Iris pigment epithelial cell (primary cell): ENCODE measurements at places on chromosomes 12 and 14.
A peak's percentile ranks its signal among the peaks of the same experiment; 100 is the strongest.

- peak; percentile 3 for DNase-seq
These were observed 381.5 kb upstream of the STXBP6 start for GRCh38 chr14:25431211-25432076.

DNA sequence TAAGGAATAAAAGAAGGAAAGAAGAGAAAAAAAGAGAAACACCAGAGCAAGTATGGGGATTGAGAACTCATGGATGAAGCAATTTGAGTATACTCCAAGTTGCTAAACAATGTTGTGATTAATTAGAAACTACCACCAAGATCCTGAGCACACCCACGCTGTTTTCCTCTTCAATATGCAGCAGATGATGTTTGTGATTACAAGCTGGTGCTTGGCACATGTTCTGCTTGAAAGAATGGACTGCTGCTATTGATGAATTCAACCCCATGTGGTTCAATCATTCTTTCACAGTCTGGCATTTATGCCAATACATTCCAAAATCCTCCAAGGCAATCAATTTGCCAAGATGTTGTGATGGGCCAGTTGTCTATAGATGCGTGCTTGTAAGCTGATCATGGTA is 146.8 kb downstream of the SLC2A13 start:
- DNase-seq, result no peak

DNA sequence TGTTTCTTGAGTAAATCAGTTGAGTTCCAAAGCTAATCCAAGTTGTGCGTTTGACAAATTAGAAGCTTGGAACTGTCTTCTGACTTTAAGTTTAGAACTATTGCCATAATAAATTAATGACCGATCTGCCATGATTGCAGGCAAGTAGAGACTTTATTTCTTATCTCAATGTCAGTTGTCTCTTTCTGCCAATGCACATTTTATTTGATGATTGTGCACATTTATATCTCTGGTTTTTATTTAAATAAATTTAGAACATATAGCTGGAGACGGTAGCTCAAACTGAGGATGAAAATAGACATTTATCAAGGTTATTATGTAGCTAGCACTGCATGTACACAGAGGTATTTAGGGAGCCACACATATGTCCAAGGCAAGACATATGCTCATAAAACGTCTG is 34.1 kb downstream of the SLCO1B1 start:
- DNase-seq, result no peak

DNA sequence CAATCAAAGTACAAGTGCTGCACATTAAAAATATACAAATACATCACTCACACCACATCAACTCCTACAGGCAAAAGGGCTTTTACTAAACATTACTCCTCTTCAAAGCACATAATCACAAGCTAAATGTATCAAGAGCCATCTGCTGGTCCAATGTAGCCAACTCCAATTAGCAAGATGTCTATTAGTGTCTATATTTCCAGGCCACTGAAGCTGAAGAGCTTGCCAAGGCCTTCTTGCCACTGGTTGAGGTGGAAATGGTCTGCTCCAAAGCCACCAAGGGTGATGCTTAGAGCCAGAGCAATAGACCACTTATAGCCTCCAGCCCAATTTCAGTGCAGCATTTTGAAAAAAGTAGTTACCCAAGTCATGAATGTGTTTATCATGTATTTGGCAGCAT is 54.4 kb downstream of the RASSF9 start:
- no peak for DNase-seq

GRCh38 chr12:116408489-116409250 is 131.2 kb upstream of the MED13L start:
- no peak for DNase-seq

- DNase-seq, result peak; percentile 27
These were observed 21.5 kb downstream of the GNPNAT1 start for GRCh38 chr14:52769887-52770286.

DNA sequence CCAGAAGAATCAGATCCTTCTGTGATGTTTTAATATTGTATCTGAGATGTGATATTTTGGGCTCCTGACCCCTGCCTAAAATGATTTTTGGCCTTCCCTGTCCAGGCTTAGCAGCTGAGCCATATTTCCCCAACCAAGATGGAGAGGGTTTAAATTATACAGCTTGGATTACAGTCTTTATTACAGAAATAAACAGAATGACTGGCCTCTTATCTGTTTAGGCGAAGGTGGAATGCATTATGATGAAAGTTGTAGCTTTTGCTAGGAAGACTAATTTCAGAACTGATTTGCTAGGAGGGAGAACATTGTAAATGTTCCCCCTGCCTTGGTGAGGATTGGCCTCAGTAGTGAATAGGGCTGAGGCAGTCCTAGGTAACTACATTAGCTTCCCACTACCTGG is 23.3 kb downstream of the BMAL2 start:
- peak; percentile 36 for DNase-seq

DNA sequence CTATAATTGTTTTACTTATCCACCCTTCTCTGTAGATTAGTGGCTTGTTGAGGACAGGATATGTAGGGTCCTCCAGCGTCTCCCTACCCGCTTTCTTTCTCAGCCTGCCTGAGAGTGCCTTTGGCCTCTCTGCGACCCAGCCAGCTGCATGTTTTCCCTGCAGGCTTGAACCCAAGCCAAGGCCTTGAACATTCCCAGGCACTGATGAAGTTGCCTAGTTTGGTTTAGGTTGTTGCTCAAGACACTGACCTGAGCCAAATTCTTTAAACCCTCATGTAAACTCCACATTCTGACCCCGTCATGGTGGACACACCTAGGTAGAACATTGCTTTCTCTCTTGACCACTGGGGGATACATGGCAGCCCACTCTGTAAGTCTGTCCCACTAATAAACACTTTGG is 33.4 kb upstream of the TXNRD1 start:
- DNase-seq, result peak; percentile 99

- no peak for DNase-seq
These were observed 250.0 kb downstream of the GLT1D1 start for GRCh38 chr12:129103231-129103630.

- no peak for DNase-seq
These were observed 484.0 kb downstream of the ETNK1 start for GRCh38 chr12:23108957-23109356.

DNA sequence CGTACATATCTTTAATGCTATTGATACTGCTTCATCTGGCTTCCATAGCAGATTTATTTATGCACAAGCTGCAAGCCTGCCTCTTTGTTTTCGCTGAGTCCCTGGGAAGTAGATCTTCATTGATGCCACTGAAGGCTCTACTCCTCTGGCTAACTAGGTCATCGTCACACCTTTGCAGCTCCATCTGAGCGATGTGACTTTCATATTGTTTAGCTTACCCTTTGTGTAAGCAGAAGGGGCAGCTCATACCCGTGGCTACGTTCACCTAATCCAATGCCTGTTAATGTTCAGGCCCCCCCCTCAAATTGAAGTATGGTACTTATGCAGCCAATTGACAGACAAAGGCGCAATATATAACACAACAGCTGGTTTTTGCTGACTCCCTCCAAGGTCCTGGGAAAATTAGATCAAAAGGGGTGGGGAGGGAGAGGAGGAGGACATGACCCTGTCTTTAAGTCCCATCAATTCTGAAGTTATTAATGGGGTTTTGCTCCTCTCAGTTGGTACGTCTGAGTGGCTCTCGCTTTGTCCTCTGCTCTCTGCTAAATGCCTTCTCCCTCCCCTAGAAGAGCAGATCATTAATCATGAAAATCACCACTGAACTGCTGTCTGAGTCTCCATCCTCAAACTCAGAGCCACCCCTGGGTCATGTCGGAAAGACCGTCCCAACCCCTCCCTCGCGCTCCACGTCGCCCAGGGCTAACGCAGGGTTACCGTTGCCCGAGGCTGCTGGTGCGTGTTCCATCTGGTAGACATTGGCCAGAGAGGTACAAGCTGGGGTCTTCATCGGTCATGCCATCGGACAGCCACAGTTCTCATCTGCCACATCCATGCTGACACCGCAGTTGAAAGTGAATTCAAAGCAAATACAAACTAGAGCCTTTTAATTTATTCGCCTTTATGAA is 128.8 kb downstream of the ADGRD1 start:
- no peak for DNase-seq

DNA sequence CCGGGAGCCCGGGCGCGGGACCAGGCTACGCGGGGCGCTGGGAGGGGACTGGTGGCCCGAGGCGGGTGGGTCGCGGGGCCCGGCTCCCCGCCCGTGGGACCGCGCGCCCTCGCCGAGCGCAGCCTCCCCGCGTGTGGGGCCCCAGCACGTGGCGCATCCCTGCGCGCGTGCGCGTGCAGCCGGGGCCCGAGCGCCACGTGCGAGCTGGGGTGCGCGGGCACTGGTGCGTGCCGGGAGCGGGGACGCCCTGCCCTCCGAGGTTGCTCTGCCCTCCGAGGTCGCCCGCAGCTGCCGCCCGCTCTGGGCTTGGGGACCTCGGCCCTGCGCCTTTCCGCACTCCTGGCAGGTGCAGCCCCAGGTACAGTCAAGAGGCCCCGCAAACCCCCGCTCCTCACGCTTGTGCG is 365 bp upstream of the CCDC88C start:
- DNase-seq, result peak; percentile 33

DNA sequence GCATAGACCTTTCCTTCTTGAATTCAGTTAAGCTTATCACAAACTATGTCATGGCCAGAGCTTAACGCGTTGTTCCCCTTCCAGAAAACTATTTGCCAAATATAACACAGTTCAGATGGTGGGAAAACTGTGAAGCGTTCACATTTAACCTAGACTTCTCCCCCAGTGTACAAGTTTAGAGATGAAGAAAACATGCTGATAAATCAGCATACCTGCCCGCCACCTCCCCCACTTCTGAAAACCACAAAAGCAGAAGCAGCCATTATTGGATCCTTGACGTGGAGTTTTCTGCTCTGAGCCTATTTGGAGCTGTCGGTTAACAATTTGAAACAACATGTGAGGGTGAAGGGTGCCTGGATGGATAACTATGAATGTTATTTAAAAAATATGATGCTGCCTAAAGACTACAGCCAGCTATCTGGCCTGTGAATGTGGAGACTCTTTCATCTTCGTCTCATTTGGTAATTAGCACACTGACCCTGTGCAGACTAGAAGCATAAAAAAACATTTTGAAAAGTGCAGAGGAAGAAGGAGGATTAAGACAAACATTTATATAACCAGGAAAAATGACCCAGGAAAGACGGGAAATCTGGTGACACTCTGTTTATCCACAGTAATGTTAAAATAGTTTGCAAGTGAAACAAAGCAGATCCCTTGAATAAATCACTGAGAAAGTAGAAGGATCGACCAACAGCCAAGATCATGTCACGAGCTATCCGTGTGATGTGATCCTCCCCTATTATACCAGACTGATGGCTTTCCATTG is 408.2 kb downstream of the AEBP2 start:
- peak; percentile 81 for DNase-seq

DNA sequence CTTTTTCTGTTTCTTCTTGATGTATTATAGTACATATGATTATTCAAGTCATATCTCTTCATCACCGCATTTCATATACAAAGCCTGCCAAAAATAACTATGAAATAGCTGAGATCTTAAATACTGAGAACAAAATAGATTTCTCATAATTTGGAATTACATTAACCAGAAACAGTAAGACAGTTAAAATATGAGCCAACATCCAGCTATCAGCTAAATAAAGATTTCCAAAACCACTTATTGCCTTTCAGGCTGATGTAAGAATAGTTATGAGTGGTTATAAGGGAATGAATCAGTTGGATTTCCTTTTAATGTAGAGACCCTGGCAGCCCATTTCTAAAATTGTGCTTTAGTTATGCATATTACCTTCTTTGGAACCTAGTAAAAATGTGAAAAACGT is 47.4 kb downstream of the TMEM117 start:
- no peak for DNase-seq

GRCh38 chr12:132776816-132777568 is 15.4 kb upstream of the ANKLE2 start:
- DNase-seq, result peak; percentile 28

DNA sequence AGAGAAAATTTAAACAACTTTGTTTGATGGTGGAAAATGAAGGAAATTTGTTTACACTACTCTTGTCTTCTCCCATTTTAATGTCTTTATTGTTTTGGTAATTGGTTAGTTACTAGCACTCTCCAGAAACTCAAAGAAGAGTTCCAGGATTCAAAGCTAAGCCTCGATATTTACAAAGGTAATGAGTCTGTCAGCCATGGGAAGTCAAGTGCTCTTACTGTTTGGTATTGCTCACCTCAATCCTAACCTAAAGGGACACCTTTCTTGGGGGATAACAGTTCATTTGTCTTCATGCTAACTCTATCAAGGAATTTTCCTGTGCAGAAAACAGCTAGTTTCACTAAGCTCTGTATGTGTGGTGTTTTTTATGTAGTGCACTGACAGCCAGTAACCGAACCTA is 222.9 kb upstream of the LMO3 start:
- no peak for DNase-seq

DNA sequence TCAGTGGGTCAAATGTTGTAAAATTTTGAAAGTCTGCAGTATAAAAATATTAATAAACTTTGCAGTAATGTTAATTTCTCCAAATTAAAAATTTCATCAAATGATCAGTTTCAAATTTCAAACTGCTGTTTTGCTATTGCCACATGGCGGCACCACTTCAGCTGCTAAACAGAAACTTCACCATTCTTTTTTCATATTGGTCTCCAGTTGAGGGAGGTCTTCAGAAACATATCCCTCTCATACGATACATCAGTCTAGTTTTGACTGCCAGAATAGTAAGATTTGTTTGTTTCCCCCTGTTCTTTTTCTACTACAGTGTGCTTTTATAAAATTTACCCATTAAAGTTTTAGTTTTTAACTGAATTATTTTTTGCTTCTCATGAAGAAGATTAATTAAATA is 4.2 kb upstream of the TRHDE start:
- peak; percentile 53 for DNase-seq
